ENCODE measurements at places on chromosomes 11 and 22.

- DNase-seq, result no peak
Observed at GRCh38 chr22:19643448-19644313, 70.6 kb upstream of the SEPTIN5 start.

DNA sequence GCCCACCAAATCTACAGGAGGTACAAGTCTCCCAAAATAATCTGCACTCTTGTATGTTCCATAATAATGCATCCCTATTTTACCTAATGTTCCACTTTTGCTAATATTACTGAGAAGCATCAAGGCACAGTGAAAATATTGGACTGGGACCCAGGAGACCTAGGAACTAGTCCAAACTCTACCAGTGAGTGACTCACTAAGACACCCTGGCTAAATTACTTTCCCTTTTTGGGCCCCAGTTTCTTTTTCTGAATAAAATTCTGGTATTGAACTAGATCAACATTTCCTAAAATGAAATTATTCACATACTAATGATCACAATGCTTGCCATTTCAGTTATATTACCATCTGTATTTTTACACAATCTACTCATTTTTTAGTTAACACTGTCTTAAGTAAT lies 19.6 kb downstream of the THAP12 start:
- no peak for DNase-seq

GRCh38 chr11:110345743-110346142 lies 49.3 kb upstream of the RDX start:
- no peak for DNase-seq

- DNase-seq, result no peak
Observed at GRCh38 chr11:88355887-88356286, 18.4 kb upstream of the CTSC start.

- DNase-seq, result no peak
Observed at GRCh38 chr22:46373159-46373558, 37.6 kb downstream of the TRMU start.

DNA sequence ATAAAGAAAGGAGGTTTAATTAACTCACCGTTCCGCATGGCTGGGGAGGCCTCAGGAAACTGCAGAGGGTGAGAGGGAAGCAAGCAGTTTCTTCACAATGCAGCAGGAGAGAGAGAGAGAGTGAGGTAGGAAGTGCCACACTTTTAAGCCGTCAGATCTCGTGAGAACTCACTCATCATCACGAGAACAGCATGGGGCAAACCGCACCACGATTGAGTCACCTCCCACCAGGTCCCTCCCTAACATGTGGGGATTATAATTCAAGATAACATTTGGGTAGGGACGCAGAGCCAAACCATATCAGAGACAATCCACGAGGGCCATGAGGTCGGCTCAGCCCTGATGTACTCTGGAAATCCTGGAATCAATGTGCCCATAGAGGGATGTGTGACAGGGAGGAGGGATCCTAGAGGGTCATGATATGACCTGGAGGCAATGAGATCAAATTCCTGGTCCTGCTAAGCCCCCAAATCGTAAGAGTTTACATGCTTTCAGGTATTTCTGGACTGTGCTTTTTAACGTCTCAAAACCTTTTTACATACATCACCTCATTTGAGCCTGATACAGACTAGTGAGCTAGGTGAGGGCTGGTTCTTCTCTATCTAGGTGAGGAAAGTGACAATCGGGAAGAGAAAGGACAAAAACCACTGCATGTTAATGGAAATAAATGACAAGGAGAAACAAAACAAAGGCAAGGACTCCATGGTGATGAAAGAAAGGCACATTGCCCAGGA lies 19.5 kb upstream of the RASSF10 start:
- no peak for DNase-seq

DNA sequence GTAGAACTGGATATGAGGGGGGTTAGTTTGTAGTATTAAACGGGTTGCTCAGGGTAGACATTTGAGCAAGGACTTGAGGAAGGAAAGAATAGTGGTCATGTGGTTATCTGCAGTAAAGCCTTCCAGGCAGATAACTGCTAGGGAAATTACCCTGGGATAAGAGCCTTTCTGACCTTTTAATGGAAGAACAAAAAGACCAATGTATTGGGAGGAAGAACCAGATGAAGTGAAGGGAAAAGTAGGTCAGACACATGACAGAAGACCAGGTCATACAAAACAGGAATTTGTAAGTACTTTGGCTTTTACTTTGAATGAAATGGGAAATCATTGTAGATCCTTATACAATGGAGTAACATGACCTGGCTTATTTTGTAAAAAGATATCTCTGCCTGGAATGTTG lies 241.9 kb upstream of the CTSC start:
- DNase-seq, result no peak

DNA sequence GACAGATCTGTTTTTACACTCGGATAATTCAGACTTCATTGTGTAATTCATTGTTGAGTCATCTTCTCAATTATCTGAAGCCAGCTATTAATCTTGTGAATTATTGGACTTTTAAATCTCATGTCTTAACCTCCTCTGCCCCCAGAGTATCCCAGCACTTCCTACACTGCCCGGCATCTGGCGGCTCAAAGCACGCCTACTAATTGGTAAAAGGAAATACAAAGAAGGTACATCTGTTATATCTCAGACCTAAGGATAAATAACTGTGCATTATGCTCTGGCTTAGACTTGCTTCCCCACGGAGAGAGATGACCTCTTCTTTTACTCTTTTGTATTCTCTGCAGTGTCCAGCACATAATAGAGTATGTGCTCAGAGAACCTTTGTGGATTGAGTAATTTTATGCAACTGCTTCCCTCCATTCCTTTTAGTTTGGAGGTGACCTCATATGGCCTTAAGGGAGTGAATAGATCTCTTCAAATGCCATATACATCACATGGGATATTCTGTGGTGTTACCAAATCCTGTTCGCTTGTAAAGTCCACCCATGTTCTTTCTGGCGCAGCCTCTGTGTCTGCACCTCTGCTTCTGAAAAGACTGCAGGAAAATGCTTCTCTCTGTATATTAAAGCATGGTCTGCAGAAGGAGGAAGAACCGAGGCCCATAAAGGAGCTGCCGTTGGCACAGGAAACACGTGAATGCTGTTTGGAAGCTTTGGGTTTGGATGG lies 125.6 kb upstream of the SORL1-AS1 start:
- DNase-seq, result no peak

GRCh38 chr22:23801886-23802377 lies 15.2 kb downstream of the SMARCB1 start:
- no peak for DNase-seq

DNA sequence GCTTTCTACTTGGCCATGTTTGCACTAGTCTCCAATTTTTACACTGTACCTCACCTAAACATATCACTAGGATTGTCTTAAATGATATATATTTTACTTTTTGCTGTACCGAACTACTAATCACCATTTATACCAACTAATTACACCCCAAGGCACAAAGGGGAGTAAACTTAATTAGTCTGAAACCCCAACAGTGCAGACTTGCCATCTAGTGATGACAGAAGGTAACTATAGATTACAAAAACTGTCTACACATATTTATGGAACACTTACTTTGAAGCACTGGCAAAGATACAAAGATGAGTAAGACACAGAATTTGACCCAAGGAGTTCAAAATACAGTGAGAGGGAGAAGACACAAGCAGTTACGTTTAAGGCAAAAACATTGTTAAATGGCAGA lies 139.7 kb downstream of the CNTN5 start:
- no peak for DNase-seq

- no peak for DNase-seq
Observed at GRCh38 chr22:20219667-20220628, 48.2 kb downstream of the RTN4R start.

DNA sequence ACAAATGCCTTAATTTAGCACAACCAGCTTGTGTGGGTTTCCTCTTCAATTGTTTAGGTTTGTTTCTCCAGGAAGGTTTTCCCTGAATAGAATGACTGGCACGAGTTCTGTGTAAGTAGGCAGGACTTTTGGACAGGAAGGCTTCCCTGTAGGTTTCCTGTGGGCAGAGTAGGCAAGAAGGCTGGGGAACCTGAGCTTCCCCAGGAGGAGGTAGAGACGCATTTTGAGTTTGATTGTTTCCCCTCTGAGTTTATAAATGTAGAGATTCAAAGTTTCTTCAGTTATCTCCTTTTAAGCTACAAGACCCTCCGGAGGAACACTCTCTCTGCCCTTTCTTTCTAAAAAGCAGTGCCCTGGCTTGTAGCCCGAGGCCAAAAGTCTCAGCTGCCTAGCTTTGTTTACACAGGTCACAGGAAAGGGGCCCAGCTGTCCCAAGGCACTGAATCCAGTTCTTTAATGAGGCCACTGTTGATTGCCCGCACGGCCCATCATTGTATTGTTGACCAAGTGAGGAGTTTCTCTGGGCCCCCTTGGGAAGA lies 66.6 kb upstream of the RDX start:
- DNase-seq, result no peak

DNA sequence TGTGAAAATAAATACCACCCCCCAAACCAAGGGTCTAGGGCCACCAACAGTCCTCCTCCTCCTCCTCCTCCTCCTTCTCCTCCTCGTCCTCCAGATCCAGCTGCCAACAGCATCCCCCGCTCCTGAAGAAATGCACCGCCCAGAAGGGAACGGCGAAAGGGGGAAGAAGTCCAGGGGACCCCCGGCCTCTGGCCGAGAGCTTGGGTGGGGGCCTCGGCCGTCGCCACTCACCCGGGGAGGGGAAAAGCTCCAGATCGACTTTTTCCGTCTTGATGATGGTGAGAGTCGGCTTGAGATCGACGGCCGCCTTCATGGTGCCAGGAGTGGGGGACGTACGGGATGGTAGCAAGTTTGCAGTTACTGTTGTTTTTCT lies 65.7 kb downstream of the ETS1 start:
- no peak for DNase-seq

GRCh38 chr11:441418-442274 lies at the start of gene ANO9:
Gene ANO9, minus strand, starts transcription at chr11:442011. Its CDS starts 85 bp downstream, at chr11:441926.
- DNase-seq, result peak; percentile 59

DNA sequence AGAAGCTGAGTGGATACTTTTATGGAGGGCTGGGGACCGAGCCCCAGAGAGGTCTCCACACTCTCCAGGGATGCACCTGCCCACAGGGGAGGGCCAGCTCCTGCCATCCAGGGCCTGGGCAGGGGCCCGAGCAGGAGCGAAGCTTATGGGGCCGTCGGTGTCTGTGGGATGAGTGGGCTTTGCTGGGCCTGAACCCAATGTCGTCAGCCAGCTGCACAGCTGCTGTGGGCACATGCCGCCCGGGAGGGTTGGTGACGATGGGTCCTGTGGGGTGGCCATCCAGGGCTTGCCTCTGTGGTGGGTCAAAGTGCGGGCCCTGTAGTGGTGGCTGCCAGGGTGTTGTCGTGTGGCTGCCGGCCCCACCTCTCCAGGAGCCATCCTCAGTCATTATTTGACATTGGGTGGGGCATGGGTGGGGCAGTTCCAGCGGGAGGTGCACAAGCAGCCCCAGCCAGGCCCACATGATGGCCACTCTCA lies 447.1 kb downstream of the TBC1D22A start:
- DNase-seq, result no peak

DNA sequence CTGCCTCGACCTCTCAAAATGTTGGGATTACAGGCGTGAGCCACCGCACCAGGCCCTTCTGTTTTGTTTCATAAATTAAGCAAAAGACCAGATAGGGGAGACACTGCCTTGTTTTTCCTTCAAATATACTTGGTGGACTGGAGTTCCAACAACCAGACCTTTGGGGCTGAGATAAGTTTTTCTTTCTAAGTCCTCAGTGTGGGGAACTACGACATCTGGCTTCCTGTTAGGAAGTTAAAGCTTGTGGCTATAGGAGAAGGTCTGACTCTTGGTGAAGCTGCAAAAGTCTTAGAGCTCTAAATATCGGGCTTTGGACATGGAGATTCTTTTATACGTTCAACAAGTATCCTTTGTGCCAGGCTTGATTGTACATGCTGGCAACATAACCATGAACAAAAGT lies 64.1 kb upstream of the EED start:
- no peak for DNase-seq

DNA sequence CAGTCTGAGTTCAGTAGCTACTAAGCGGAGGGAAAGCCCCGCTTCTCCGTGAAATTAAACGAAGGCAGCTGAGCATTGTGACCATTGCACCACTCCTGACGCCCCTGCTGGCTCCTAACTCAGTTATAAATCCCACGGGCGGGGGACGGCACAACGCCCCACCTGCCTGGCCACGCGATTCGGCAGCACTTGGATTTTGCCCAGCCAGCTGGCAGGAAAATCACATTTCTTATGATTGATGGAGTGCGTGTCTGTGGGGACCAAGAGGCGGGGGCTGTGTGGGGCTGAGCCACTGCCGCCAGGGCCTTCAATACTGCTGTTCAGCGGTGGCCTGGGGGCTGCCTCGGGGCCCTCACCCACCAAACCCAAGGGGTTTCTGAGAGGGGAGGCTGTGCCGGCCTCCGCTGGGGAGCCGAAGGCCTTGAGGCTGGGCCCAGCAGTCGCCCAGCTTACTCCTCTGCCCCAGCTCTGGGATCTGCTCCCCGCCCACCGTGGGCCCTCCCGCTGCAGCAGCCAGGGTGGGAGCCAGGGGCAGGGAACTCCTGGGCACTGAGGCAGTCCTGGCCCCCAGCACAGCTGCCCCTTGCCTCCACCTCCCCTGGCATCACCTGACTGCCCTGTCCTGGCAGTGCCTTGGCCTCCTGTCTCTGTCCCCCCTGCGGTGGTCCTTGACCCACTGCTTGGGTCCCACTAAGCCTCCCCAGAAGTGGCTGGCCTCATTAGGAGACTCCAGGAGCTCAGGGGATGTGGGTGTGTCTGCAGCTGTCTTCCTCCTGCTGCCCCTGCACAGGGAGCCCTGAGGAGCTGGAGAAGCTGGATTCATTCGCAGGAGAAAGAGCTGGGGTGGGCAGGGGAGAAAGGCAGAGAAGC lies 30.7 kb downstream of the SHISAL1 start:
- no peak for DNase-seq

- no peak for DNase-seq
Observed at GRCh38 chr22:46969961-46970360, 207.5 kb downstream of the TBC1D22A start.

DNA sequence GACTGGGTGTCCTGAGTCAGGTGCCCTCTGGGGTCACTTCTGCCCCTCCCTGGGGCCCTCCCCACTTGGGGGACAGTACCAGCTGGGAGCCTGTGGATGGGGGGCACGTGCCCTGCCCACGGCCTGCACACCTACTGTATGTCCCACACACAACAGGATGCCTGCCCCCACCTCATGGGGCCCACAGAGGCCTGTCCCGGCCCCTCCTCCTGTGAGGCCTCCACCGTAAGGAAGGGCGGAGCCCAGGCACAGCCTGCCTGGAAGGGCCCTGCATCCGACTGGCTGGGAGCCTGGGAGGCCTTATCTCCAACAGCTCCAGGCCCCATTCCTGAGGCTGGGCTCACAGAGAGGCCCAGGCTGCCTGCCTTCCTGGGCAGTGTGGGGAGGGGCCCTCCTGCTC lies 47.8 kb downstream of the BRSK2 start:
- no peak for DNase-seq

DNA sequence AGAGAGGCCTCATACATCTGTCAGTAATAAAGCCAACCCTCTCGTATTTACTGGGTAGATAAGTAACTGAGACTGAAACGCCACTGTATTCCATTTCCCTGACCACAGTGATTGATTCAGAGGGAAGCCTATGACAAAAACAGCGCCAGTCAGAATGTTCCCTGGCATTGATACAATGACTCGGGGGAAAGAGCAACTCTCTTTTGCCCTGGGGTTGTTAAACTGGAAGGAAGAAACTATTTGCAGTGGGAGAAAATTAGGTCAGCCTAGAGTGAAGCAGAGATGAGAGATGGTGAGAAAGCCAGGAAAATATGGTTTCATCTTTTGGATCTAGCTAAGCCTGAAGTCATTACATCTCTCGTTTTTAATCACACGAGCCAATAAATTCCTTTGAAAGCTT lies 48.6 kb upstream of the RBFOX2 start:
- no peak for DNase-seq

GRCh38 chr11:83162377-83162776 lies 5.4 kb downstream of the PCF11 start:
- no peak for DNase-seq

Measured in stimulated activated CD8-positive, alpha-beta memory T cell treated with anti-CD3 and anti-CD28 coated beads, Interleukin-2, amount 100 ng/mL, for 48 hours (primary cell).